AG04449 (cell line): ENCODE measurements at places on chromosomes 3 and 15.

GRCh38 chr3:60584250-60584649 is 667.0 kb downstream of the FHIT start:
- peak; percentile 54 for DNase-seq

DNA sequence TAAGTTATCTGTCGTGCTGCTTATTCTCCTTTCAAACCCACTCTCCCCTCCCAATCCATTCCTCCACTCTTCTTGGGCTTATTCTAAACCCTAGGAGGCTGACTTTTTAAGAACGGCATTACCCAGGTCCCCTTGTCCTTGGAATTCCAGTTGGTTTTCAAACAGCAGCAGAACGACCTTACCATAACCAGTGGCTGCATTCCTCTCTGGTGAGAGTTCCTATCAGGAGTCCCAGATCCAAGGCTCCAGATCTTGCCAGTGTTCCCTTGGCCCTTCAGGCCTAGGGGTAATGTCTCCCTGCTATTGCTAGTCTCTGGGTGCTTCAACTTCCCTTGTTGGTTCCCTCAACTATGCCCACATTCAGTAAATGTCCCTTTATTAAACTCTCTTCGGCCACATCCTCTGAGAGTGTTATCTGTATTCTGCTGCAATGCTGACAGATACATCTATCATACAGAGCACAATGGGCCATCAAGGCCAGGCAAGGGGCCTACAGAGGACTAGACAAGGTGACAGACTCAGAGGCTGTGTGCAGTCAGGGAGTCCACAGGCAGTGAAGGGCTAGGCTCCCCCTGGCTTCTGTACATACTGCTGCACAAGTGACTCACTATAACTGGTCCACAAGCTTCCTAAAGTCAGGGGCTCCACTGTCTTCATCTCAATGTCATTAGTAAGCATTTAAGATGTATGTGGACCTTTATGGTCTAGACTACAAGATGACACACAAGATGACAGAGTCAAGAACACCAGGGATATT is 10.1 kb downstream of the LYSMD2 start:
- no peak for DNase-seq

DNA sequence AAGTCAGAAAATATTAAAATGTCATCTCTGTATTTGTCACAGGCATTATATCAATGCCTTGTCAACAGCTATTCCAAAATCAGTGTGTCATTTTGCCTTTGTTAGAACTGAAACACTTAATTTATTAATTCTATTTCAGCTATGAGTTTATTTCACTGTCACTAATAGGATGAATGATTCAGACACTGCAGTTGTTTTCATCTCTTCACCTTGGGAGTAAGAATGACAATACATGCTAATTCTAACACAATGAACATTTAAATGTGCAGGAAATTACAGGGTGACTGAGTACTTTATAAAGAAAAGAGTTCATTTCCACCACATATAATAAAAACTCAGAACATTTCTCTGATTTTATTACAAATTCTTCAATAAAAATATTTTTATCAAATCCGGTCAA is 109.7 kb downstream of the P2RY1 start:
- DNase-seq, result no peak

- DNase-seq, result no peak
Observed at GRCh38 chr15:78541744-78542034, 1.4 kb downstream of the PSMA4 start.

DNA sequence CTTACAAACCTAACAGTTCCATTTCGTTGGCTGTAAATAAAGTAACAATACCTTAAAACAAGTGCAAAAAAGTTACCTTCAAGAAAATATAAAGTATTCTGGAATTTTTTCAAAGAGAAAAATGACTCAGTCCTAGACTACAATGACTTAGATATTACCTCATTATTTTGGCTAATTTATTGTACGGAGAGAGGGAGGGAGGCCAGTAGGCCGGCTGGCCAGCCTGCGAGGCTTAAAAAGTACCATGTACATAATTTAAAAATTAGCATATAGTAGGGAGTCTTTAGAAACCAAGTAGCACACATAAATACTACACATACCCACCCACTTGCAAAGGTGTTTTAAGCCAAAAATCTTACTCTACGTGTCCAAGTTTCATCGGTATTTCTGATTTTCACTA is 41.9 kb upstream of the MAP4 start:
- no peak for DNase-seq
